ENCODE measurements at places on chromosomes 4 and X.

GRCh38 chr4:161990721-161991120, 173.1 kb downstream of the FSTL5 start:
- no peak for DNase-seq

DNA sequence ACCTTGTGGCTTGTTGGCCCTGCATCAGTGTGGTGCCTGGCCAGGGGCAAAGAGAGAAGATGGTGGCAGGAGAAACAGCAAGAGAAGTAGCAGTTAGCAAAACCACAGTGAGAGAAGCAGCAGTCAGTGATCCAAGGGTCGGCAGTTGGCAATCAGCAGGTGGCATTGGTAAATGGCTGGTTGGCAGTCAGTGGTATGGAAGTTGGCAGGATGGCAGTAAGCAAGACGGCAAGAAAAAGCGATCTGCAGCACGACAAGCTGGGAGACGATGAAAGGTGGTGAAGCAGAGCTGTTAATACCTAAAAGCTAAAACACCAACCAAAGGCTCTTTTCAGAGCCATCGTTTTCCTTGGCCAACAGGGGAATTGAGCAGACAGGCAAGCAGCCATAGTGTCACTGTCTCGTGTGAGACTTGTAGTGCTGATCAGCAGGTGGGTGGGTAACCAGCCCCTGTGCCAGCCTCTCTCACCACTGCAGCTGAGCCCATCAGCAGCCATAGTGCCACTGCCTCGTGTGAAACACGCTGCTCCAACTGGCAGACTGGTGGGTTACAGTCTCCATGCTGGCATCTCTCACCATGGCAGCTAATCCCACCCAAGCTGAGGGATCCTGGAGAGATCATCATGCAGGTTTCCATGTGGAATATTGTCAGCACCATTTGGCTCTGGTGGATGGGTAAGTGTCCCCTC, 2078.4 kb downstream of the PCDH7 start:
- no peak for DNase-seq

- DNase-seq = no peak
These were observed 98.6 kb downstream of the LARP7 start for GRCh38 chr4:112735474-112735951.

GRCh38 chrX:130079824-130080406, 30.4 kb downstream of the ELF4 start:
- DNase-seq = peak; percentile 34

- DNase-seq = no peak
These were observed 36.6 kb downstream of the SYTL4 start for GRCh38 chrX:100695302-100695701.

GRCh38 chrX:39836802-39837420, 260.8 kb downstream of the BCOR start:
- no peak for DNase-seq

GRCh38 chr4:187307131-187307530, 583.5 kb upstream of the FAT1 start:
- no peak for DNase-seq

DNA sequence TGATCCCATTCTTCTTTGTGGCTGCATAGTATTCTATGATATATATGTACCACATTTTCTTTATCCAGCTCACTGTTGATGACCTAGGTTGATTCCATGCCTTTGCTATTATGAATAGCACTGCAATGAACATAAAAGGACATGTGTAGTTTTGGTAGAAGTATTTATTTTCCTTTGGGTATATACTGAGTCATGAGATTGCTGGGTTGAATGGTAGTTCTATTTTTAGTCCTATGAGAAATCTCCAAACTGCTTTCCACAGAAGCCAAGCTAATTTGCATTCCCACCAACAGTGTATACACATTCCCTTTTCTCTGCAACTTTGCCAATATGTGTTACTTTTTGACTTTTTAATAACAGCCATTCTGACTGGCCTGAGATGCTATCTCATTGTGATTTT, 278.3 kb downstream of the PCDH18 start:
- DNase-seq = no peak
